ENCODE measurements at places on chromosomes 3 and 15. TPM values are rescaled to one million over a fixed set of nuclear protein-coding genes. Genes with fewer than 3 reads are reported as not detected.
A peak's percentile ranks its signal among the peaks of the same experiment; 100 is the strongest.

DNA sequence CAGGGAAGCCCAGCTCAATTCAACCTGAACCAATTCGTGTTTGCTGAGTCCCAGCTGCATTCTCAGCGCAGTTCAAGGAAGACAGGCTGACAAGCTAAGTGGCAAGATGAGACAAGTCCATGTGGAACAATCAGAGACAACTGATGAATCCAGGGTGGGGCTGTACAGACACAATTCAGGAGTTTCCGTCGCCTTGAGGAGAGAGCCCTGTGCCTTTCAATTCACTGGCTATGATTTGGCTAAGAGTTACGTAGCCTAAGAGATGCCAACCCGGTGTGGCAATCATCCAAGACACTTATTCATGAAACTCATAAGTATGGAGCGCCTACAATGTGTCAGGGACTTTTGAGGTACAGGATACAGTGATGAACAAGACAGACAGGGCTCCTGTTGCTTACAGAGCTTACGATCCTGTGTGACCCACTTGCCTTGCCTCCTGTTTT lies 15.5 kb upstream of the ZBED2 start:
- H3K27me3 ChIP-seq: no peaks in the 10 kb centered on the region
- DNase-seq: no peak
- H3K36me3 ChIP-seq: no peaks in the 10 kb centered on the region
- H3K4me1 ChIP-seq: peaks cover 6% of the 10 kb centered on the region
- H3K4me3 ChIP-seq: no peak overlapping the region
- H3K27ac ChIP-seq: no peak overlapping the region

DNA sequence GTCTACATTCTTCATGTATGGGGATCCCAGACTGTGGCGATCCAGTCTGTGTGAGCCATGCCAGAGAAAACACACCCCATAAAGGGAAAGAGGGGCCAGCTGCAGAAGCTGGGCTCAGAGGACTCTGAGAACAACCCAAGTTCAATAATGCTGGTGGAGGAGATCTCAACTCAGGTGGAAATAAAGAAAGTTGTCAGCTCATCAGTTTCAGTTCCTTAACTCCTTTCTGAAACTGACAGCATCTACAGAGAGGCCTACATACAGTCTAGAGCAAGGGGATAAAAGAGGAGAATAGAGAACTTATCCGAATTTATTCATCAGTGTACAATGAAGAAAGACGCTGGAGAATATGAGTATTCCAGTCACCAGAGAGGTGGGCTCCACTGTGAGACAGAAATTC lies 77.0 kb downstream of the NTRK3 start:
- H3K4me1 ChIP-seq: no peaks in the 10 kb centered on the region
- H3K4me3 ChIP-seq: no peak overlapping the region
- no peak overlapping the region for H3K27ac ChIP-seq
- no peak for DNase-seq
- H3K27me3 ChIP-seq: no peaks in the 10 kb centered on the region

- no peaks in the 10 kb centered on the region for H3K27me3 ChIP-seq
- H3K4me3 ChIP-seq: no peak overlapping the region
- peak; percentile 97 for DNase-seq
- H3K27ac ChIP-seq: no peak overlapping the region
- no peaks in the 10 kb centered on the region for H3K36me3 ChIP-seq
These were observed 78.6 kb upstream of the TSEN2 start for GRCh38 chr3:12405432-12406272.

The GREM1 gene
- polyA plus RNA-seq: 852 TPM

DNA sequence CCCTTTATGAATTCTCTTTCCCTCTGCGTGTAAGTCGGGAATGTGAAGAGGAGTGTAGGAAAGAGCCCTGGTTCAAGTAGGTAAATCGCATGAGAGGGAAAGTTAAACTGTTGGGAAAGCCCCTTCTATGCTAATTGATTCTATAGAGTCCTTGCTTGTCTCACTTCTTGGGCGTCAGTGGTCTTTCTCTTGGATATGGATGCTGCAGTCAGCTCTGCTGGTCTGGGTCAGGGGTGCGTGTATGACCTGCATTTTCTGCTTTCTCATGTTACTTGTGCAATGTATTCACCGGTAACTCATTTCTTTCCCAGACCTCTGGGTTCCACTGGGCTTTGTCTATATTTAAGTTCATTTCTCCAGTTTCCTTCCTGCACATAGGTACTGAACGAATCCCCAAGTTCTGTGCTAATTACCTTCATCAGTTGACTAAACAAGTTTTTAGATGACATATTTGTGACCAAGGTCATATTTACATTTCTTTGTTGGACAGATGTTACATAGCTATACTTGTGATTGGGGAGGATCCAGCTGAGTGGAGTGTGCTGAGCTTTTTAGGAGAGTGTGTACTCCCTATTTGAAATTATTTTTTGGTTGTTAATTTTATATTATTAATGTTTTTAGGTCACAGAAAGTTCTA lies 1.4 kb downstream of the SETD5 start:
- peaks cover 4% of the 10 kb centered on the region for H3K36me3 ChIP-seq
- peak; percentile 66 for DNase-seq
- H3K4me3 ChIP-seq: peak overlapping the region; percentile 95

DNA sequence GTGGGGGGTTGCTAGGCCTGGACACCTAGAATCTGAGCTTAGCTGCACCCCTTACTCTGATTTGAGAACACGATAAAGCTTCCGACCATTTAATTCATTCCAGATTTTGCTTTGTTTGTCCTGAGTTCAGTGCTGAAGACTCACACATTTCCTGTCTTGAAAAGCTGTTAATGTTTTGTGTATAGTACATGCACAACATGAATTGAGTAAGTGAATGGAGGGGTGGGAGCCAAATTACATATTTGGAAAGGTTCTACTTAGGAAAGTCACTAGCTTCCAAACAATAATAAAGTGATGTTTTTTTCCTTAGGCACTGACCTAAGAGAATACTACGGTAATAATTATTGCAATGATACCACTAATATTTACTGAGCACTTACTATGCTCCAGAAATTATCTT lies 955.2 kb upstream of the NR2F2 start:
- H3K27ac ChIP-seq: no peak overlapping the region
- H3K4me3 ChIP-seq: no peak overlapping the region
- H3K27me3 ChIP-seq: no peaks in the 10 kb centered on the region
- DNase-seq: no peak
- H3K36me3 ChIP-seq: no peaks in the 10 kb centered on the region

GRCh38 chr3:118187221-118187620 lies 847.4 kb downstream of the IGSF11 start:
- no peak overlapping the region for H3K27ac ChIP-seq
- no peak for DNase-seq
- no peaks in the 10 kb centered on the region for H3K36me3 ChIP-seq
- no peaks in the 10 kb centered on the region for H3K27me3 ChIP-seq
- H3K4me3 ChIP-seq: no peak overlapping the region

DNA sequence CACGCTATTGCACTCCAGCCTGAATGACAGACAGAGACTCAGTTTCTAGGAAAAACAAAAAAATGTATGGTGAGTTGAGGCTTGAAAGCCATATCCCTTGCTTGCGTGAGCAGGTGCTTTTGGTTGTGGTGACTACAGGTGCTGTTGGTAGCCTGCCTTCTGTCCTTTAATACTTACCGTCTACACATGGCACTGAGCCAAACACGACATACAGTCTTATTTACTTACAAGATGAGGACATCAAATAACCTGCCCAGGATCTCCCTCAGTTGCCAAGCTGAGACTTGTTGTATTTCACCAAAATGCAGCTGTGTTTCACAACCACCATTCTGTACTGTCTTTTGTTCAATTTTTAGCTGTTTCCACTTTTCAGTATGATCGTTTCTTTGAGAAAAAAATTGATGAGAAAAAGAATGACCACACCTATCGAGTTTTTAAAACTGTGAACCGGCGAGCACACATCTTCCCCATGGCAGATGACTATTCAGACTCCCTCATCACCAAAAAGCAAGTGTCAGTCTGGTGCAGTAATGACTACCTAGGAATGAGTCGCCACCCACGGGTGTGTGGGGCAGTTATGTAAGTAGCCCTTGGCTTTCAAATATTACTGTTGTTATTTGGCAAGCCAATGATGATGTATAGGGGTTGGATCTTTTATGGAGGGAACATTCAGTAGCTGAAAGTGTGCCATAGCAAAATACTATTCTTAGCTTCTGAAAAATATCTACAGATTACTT lies 6.5 kb downstream of the ALAS1 start:
- H3K27ac ChIP-seq: no peak overlapping the region
- DNase-seq: peak; percentile 18
- no peaks in the 10 kb centered on the region for H3K4me1 ChIP-seq
- no peak overlapping the region for H3K4me3 ChIP-seq

DNA sequence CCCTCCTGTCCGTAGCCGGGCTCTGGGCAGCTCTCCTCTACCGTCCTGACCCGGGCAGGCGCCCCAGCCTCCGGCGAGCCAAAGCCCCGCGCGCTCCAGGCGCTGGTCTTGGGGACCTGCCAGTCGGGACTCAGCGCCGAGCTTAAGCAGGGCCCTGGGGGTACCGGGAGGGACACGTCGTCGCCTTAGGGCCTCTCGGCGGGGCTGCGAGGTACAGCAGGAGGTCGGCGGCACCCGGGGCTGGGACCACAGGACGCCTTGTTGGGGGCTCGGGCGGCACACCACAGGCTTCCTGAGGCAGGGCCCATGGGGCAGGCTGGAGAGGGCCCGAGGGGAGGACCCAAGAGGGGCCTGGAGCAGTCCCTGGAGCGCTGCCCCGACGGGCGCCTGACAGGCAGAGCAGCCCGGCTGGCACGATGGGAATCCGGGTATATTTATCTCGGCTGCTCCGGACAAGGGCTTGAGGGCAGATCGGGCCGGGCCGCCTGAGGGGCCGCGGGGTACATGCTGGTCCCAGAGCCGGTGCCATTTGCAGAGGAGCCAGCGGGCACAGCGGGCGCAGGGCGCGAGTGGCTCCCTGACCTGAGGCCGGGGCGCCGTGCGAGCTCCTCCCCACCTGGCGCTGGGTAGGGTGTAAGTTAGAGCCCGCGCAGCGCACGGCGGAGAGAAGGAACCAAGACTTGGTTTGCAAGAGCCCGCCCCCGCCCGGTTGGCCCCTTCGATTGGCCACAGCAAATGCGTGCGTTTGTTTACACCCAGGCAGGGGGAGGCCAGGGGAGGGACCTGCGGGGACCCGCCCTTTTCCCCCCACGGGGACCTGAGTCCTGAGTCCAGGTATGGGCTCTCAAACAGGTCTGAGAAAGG lies 574 bp downstream of the SLC38A3 start:
- DNase-seq: no peak
- no peak overlapping the region for H3K27ac ChIP-seq
- peak overlapping the region; percentile 43 for H3K4me3 ChIP-seq
- peaks cover 2% of the 10 kb centered on the region for H3K4me1 ChIP-seq
- peaks cover 70% of the 10 kb centered on the region for H3K27me3 ChIP-seq

The ITIH1 gene
- not detected for polyA plus RNA-seq

DNA sequence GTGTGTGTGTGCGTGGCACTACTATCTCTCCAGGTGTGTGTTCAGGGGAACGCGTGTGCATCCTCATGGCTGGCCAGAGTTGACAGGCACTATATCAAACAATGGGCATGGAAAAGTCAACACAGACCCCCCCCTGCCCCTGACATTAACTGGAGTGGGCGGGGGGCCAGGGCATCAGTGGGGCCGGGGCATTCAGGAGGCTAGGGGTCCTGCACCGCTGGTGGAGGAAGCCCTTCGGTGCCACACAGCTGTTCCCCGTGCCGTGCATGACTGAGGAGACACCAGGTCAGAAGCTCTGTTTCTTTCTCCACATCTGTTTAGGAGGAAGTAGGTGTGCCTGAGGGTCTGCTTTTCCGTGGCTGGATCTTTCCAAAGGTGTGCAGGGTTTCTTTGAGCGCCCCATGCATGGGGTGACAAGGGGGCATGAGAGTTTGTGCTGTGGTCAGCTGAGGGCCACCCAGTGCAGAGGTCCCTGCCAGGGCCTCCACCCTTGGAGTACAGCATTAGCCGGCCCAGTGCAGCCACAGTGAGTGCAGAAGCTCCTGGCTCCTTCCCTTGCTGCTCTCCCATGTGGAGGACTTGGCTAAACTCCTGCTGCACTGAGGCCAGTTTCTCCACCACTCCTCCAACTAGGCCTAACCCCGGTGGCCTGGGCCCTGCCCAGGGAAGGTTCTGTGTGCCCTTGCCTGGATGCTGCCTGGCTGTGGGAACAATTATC lies 7.5 kb downstream of the C3orf22 start:
- no peak overlapping the region for H3K4me3 ChIP-seq
- H3K4me1 ChIP-seq: no peaks in the 10 kb centered on the region
- H3K27ac ChIP-seq: no peak overlapping the region
- H3K27me3 ChIP-seq: peaks cover 30% of the 10 kb centered on the region
- no peaks in the 10 kb centered on the region for H3K36me3 ChIP-seq

DNA sequence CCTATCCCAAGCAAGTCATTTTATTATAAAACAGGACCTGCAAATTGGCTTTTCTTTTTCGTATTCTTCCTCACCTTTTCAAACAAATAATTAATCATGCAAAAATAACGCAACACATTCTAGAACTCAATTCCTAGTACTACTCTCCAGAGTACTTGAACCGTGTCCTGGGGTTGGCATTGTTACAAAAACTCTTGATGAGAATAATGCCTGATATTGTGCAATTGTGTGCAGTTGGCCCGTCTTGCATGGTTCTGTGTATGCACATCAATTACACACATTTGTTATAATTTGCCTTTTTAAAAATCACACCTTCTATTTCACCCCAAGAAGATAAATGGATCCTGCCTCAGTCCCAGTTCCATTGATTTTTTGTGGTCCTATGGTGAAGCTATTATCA lies 205.4 kb downstream of the EPHB1 start:
- H3K27ac ChIP-seq: no peak overlapping the region
- no peaks in the 10 kb centered on the region for H3K4me1 ChIP-seq
- no peak overlapping the region for H3K4me3 ChIP-seq
- H3K36me3 ChIP-seq: no peaks in the 10 kb centered on the region
- H3K27me3 ChIP-seq: no peaks in the 10 kb centered on the region
- no peak for DNase-seq

DNA sequence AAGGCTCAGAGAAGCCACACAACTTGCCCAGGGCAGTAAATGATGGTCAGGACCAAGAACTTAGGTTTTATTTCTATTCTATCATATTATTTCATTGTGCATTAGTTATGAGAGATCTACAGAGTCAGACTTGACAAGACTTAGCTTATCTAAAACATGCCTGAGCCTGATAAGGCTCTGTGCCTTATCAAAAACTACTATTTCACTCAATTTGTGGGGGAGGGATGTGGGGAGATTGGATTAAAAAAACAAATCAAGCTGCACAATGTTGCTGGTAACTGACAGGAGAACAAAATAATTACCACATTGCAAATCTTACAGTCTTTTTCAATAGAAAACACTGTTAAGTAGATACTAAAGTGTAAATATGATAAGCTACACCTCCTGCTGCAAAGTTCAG lies 16.0 kb downstream of the HACD2 start:
- DNase-seq: no peak
- H3K36me3 ChIP-seq: peaks cover 7% of the 10 kb centered on the region
- H3K27me3 ChIP-seq: no peaks in the 10 kb centered on the region
- 0 out of 2 replicates have a peak, but pooled peaks cover 2% of the 10 kb centered on the region for H3K4me1 ChIP-seq

GRCh38 chr3:57961828-57962447 lies 46.3 kb upstream of the FLNB start:
- peaks cover 2% of the 10 kb centered on the region for H3K4me1 ChIP-seq
- H3K36me3 ChIP-seq: no peaks in the 10 kb centered on the region
- peak; percentile 61 for DNase-seq
- no peak overlapping the region for H3K4me3 ChIP-seq
- H3K27ac ChIP-seq: no peak overlapping the region

The P3H2 gene
- 64.3 TPM for polyA plus RNA-seq

The CCDC32 gene
- polyA plus RNA-seq: 10.8 TPM

Measured in IMR-90 (cell line).